Naive thymus-derived CD4-positive, alpha-beta T cell (primary cell): ENCODE measurements at places on chromosomes 7 and 10. TPM values are rescaled to one million over a fixed set of nuclear protein-coding genes. Genes with fewer than 3 reads are reported as not detected.

DNA sequence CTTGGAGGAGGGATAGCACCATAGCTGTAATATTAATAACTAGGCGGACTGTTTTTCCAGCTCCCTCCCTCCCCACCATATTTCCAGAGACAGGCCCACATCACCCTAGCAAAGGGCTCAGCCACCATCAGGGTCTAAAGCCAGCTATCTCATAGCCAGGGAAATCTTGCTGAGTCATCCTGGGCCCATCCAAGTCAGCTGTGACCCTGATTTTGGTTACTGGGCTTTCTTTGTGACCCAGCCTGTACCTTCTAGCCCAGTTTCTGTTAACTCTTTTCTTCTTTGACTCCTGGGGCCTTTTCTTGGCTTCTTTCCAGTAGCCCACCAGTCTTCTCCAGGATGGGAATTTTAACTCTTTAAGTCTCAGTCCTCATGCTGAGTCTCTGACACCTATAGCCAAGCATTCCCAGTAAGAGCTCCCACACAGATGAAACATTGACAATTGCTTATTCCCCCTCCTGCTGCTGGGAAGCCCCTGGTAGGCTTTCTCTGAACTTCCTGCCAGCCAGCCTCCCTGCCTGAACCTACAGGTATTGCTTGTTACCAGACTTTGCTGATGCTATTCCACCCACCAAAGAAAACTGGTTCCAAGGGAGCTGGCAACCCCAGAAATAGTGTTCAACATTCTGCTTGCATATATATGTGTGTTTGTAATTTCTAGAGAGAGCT lies 34.8 kb upstream of the ADO start:
- no peak for DNase-seq

DNA sequence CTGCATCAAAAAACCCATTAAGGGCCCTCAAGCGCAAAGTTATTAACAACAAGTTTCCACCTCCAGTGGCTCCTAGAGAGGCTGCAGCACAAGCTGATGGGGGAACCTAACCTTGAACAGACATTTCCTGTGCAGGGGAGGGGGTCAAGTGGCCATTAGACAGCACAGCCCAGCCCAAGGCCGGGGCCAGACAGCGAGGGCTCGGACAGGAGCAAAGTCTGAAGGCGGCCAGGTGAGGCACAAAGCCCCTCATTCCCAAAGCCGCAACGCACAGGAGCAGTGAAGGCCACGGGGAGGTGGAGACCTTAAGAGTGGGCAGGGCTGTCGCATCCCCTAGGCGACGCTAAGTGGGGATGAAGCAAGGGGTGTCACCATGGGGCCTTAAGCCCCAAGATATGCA lies 73.2 kb upstream of the ZNF746 start:
- no peak for DNase-seq

GRCh38 chr10:115945701-115946445 lies 327.1 kb downstream of the GFRA1 start:
- DNase-seq = no peak

- no peak for DNase-seq
Measured at GRCh38 chr10:62958980-62959379, 142.8 kb upstream of the EGR2 start.

- no peak for DNase-seq
Measured at GRCh38 chr10:75506930-75507329, 75.5 kb downstream of the LRMDA start.

DNA sequence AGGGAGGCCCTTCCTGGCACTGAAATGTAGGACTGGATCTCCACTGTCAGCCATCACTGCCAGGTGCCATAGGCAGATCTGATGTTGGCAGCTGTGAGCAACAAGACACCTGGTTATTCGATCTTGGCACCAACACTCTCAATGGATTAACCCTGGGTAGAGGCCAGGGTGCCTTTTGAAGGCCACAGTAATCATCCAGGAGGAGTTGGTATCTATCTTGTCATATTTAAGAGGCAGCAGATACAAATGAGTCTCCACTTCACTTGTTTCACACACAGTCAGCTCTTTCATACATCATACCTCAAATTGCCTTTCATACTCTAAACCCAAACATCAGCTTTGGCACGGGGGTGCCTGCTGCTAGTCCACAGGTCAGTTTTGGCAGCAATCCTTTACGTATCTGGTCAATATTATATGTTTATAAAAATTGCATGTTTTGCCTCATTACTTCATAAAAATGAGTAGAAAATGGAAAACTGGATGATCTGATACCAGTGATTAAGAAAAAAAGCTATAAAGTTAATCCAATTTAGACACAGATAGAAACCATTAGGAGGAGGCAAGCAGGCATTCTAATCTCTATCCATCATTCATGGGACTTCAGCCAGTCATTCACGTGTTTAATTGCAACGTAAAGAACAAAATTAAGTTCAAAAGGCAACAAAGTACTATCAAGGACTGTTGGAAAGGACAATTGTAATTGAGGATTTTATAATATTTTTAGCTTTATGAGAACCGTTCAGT lies 12.7 kb upstream of the CACUL1 start:
- no peak for DNase-seq

DNA sequence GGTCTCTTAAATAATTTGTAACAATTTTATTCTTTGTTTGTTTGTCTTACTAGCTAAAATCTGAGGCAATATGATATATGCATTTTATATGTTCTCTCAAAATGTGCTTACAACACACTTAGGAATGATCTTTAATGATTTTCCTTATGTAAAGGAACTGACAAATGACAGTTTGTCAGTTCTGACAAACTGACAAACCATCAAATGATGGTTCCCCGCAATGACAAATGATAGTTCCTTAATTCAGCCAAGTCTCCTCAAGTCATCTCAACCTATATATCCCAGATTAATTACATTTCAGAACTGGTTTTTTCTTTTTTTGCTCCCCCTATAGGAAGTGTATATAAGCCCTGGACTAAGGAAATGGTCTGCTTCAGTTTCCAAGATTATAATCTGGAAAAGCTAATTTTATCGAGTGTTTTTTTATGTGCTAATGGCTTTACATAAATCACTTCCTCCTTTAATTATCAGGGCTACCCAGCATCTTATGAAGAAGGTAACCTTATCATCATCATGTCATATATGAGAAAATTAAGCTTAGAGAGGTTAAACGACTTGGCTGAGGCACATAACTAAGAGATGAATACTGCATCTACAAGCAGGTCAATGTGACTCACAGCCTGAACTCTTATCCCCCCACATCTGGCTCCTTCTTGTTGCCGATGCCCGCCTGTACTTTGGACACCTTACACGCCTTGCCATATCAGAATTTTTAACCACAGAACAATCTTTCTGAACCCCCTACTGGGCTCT lies 75.1 kb downstream of the RELN start:
- no peak for DNase-seq

DNA sequence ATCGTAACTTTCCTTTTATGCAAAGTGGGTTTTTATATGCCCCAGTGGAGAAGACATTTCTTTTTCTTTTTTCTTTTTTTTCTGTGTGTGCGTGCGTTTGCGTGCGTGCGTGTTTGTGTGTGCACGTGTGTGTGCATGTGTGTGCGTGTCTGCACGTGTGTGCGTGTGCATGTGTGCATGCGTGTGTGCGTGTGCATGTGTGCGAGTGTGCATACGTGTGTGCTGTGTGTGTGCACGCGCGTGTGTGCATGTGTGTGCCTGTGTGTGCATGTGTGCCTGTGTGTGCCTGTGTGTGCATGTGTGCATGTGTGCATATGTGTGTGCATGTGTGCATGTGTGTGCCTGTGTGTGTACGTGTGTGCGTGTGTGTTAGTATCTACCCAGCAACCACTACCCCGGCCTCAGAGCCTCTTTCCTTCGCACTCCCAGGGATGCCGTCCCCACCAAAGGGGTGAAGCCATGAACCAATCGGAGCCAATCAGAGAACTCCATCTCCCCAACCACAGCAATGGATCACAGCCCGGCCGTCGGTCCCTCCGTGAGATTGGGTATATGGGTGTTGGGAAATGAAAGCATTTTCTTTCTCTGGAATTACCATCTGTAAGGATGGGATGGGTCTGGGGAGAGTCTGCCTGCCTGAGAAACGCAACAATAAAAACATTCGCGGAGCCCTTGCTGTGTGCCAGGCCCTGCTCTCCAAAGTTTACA lies 92.3 kb downstream of the ELFN1 start:
- no peak for DNase-seq

DNA sequence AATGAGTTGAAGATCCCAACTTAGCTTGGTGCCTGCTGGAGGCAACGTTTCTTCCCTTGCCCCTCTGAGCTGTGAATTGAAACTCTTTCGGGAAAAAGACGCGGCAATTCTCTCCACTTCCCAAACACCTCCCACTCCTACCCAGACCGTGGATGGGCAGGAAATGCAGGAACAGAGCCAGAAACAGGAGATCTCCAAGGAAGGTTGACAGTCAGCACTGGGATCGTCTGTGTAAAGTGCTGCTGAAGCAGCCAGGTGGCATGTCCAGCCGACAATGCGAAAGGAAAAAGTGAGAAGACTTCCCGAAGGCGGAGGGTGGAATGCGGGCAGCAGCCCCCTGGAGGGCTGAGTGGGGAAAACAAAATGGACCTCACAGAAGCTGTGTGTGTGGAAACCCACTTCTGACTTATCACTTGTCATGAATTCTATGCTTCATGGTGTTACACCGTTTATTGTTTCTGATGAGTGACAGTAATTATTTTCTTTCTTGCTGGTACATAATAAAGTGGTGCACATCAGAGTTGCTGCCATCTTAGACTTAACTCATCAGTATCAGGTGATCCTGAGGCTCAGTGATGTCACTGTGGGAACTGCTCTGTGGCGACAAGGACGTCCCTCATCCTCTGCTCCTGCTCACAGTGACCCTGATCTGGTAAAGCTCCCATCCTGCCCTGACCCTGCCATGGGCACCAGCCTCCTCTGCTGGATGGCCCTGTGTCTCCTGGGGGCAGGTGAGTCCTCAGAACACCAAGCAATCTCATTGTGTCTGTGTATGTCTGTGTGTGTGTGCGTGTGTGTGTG lies 220.5 kb upstream of the PRSS1 start:
- no peak for DNase-seq

DNA sequence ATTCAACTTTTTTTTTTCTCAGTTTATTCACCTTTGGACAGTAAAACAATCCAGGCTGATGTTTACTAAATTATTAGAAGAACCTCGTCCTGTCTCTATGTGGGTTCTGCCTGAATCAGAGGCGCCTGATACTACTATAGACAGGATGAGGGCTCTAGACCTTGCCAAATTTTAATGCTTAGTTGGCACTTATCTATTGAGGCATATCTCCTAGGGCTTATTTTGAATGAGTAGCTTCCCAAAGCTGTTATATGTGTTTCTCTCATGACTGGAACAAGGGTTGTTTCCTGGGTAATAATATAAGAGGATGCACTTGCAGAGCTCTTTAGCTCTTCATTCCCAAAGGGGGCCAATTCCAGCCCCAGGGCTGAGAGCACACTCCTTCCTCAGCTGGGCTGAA lies 23.6 kb downstream of the HECW1 start:
- no peak for DNase-seq

DNA sequence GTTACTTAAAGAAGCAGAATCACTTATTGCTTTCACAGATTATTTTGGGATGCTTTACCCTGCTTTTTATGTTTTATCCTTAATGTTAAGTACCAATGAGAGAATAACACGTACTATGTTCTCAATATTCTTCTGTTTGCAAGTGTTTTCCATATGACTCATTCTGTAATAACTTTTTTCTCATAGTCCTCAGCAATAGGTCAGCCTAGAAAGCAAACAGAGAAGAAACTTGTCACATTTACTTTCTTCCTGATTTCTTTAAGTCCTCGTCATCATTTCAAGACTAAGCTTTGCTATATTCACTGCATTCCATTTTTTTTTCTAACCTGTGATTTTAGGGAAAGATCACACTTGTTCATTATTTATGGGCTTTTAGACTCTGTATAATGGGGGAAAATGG lies 6.8 kb upstream of the AGR2 start:
- DNase-seq = no peak

DNA sequence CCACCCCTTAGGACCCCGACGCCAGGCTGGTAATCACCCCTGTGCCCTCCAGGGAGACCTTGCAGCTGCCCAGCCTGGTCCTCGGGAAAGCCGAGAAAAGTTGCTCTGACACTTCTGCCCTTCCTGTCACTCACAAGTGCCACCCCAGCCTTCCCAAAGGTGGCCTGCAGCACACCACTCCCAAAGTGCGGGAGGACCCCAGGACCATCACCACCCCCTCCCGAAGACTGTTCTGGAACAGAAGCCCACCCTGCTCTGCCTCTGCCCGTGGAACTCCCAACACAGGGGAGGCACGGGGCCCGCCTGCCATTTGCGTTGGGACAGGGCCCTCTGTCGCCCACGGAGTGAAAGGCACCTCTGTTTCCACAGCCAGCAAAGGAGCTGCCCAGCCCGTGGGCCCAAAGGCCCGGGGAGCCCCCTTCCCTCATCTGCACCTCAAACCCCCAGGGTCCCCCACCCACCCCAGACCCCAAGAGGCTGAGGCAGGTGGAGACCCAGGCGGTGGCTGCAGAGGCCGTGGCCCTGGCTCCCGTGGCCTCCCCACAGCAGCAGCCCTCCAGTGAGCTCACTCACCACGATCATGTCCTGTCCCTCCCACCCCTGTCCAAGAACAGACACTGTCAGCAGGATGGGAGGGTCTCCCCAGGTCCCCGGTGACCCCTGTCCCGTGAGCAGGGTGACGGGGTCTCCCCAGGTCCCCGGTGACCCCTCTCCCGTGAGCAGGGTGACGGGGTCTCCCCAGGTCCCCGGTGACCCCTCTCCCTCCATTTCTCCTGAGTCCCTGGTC lies 47.8 kb upstream of the PPP2R2D start:
- no peak for DNase-seq

DNA sequence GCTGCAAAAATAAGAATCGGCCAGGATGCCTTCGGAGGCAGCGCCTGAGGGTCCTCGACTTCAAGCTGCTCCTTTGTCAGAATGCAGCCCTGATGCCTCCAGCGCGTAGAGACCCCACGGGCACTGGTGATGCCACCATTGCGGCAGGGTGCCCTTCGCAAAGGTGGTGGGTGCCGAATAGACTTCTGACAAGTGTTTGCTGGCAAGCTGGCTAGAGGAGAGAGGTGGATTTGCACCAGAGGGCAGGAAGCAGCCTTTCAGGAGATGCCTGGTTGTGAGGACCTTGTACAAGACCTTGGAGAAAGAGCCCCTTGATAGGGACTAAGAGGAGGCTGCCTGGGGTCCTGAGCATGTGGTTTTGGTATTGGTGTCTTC lies 103.2 kb upstream of the PPIF start:
- no peak for DNase-seq

GRCh38 chr10:73959484-73960243 lies 38.3 kb upstream of the VCL start:
- DNase-seq = no peak

GRCh38 chr7:73680501-73680900 lies 2.8 kb downstream of the DNAJC30 start:
- DNase-seq = no peak

Gene ASZ1
- not detected for polyA plus RNA-seq

Gene GSAP
- 6.6 TPM for polyA plus RNA-seq

Gene CYP26C1
- not detected for polyA plus RNA-seq

Gene BAG3
- 64.3 TPM for polyA plus RNA-seq

Gene CTNNA3
- polyA plus RNA-seq = 0.59 TPM

Gene TBXAS1
- 2.9 TPM for polyA plus RNA-seq
